Memory B cell (primary cell): ENCODE measurements at places on chromosomes 4 and X.

GRCh38 chr4:118270492-118270891 lies 82.3 kb downstream of the PRSS12 start:
- no peak for DNase-seq

GRCh38 chrX:20393944-20394343 lies 127.2 kb upstream of the RPS6KA3 start:
- no peak for DNase-seq

GRCh38 chrX:8980756-8981155 lies 53.2 kb downstream of the FAM9B start:
- DNase-seq, result no peak

DNA sequence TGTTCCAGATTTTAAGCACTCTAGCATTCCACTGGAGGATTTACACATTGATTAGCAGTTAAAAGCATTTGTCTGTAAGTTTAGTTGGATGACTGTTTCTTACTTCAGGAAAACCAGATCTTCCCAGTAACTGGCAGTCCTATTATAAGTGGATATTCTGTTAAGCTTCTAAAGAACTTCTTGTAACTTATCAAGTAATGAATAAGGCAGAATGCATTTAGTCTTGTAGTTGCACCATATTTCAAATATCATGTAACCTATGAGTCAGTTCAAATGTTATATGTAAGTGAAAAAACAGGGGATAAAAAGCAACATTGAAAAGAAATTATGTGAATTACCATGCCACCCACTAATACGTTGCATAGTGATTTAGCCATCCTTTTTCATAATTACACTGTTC lies 30.2 kb upstream of the TENM3 start:
- DNase-seq, result no peak

DNA sequence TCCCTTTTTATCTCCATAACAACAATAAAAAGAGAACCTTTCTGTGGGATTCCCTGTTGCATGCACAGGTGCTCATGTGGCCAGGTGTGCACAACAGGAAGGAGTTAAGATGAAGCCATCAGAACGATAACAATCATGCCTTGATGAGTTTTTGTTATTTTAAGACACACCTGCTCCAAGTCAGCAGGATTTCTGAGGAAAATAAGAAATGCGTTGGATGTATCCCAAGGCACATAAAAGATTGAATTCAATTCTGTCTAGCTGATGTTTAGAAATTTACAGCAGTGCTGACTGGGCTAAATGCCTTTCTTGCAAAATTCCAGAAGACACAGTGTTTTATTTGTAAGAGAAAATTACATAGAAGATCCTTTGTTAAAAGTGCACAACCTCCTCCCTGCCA lies 1678.2 kb downstream of the ARAP2 start:
- DNase-seq, result no peak

GRCh38 chrX:123358457-123358856 lies 174.4 kb downstream of the GRIA3 start:
- no peak for DNase-seq

- DNase-seq, result no peak
Observed at GRCh38 chrX:20531667-20532066, 265.0 kb upstream of the RPS6KA3 start.

- DNase-seq, result no peak
Observed at GRCh38 chr4:139524062-139524631, 31.9 kb downstream of the SETD7 start.

GRCh38 chr4:41878991-41879491 lies 56.2 kb upstream of the TMEM33 start:
- no peak for DNase-seq

DNA sequence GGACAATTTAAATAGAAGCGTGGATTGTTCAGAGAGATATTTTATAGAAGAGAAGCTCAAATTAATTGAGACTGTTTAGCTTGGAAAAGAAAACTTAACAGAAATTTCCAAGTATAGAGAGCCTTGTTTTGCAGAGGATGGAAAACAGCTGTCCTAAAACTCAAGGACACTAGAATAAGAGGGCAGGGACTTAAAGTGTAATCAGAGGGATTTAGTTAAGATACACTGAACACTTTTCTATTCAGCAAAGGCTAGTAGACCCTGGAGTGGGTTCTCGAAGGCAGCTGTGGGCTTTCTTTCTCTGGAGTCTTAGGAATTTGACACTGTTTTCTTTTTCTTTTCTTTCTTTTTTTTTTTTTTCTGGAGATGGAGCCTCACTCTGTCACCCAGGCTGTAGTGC lies 92.7 kb upstream of the ARX start:
- no peak for DNase-seq

DNA sequence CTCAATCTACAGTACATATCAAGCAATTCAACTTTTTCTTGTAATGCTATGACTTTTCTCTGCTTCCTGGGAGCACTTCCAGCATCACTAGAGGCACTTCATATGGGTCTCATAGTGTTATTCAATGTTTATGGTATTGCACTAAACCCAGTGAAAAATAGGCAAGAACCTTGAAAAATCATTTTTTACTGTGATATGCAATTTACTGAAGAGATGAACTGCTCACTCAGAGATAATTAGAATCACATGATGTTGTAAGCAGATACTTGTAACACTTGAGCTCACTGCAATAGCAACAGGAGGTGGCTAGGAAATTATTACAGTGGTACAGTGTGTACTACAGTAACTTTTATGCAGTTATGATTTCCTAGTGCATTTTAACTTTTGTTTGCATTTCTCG lies 93.3 kb downstream of the RASGEF1B start:
- no peak for DNase-seq

- DNase-seq, result no peak
Observed at GRCh38 chr4:119002476-119002875, 113.8 kb downstream of the SYNPO2 start.

DNA sequence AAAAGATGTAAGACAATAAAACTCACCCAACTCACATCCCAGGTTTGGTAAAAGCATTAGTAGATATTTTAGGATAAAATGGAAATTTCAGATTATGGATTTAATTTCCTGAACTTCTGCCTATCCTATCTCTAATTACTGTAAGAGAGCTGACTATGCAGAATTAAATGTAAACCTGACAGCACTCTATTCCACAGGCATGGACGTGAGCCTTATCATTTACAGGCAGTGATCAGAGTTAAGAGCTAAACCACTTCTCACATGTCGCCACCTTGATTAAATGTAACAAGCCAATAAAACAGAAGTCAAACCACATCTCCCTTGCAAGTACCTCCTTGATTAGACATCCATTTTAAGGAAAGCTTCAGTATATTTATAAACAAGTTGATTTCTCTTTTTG lies 97.5 kb upstream of the CBR4 start:
- DNase-seq, result no peak

GRCh38 chrX:150731795-150732194 lies 38.6 kb downstream of the MTMR1 start:
- DNase-seq, result no peak

DNA sequence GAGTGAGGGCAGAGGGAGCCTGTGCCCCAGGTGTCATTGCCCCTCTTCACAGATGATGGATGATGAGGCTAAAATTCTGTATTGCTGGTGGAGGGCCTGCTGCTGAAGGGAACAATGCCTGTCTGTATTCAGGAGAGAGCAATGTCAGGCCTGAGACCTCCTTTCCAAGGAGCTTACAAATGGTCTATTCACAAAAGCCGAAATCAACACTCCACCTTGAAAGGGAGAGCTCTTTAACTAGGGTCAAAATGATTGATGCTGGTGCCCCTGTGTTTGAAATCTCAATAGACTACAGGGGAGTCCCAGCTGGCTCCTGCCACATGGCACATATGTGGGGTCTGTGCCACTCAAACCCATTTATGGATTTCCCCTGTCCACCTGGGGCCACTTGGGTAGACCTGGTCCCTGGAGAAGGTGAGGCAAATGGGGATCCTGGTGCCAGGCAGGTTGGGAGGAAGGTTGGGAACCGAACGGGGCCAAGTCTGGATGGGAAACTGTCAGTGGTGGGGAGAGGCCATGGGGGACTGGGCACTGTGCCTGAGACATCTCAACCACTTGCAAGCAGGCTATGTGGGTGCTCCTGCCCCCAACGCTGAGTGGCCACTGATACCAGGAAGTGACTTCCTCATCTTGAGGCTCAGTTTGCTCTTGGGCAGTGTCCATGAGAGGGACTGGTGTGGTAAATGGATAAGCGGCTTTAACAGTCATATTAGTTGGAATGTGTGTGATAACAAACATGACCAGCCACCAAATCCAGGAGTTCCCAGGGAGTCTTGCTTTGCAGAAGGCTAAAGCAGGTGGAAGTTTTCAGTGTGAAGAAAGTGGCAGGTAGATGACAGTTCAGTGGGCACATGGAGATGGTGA lies 223.8 kb upstream of the PSAPL1 start:
- no peak for DNase-seq

DNA sequence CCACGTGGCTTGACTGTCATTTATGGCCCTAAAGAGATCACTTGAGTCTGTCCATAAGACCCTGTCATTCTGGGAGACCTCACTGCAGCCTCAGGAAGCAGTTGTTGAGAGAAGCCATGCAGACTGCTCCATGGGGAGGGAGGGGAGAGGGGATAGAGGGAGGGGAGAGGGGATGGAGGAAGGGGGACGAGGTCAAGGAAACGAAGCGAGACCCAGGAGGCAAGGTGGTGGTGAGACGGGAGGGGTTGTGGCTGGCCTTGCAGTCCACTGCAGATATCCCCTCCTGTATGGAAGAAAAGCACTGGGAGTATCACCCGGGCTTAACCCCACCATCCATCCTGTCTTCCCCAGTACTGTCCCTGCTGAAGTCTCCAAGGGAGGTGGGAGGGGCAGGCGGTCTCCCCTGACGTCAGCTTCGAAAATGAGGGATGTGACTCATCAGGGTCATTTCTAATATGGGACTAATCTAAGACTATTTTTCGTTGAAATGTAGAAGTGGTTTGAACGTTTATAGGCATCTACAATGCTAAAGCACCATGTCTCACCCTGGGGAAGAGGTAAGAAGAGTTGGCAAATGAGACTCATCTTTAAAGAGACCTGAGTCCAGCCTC lies 5.6 kb downstream of the TMEM255A start:
- DNase-seq, result no peak
